Left renal pelvis (tissue), 4 donors: ENCODE measurements at places on chromosomes 4 and X. TPM values are rescaled to one million over a fixed set of nuclear protein-coding genes. Genes with fewer than 3 reads are reported as not detected.

DNA sequence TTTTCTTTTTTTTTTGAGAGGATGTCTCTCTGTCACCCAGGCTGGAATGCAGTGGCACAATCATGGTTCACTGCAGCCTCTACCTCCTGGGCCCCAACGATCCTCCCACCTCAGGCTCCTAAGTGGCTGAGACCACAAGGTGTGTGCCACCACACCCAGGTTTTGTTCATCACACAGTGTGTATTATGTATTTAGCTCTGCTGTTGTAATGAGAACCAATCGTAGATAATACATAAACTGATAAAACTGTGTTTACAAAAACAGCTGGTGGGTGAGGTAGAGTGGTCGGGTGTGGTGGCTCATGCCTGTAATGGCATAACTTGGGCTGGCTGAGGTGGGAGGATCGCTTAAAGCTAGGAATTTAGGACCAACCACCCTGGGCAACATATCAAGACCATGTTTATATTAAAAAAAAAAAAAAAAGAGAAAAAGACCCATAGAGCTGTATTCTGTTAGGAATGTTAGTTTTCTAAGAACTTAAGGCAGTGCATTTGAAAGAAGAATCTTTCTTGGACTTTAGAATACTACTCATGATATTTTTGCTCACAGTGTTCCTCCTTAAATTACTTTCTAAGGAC, 34.9 kb downstream of the POLR2B start:
- no peak for DNase-seq

- DNase-seq = no peak
Observed at GRCh38 chr4:186144198-186144945, 39.9 kb downstream of the FAM149A start.

GRCh38 chr4:24166501-24166900, 276.7 kb upstream of the PPARGC1A start:
- DNase-seq = no peak

DNA sequence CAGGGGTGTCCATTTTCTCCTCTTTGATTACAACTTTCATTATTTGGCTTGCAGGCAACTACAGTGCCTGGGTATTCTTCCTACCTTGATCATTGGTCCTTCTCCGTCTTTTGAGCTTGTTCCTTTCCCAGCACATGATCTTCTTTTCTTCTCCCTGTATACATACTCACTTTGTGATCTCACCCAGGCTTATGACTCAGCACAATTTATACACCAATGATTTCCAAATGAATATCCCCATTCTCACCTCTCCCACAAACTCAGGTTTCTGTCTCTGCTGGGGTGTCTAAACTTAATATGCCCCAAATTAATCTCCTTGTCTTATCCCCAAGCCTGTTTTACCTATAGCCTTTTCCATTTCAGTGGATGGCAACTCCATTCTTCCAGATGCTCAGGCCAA, 19.5 kb upstream of the C4orf54 start:
- no peak for DNase-seq

- DNase-seq = no peak
Observed at GRCh38 chr4:124123181-124123580, 589.4 kb downstream of the ANKRD50 start.

CT55 gene
- not detected for polyA plus RNA-seq

IL15 gene
- polyA plus RNA-seq = 1.5 TPM

ATRX gene
- 82.5 TPM for polyA plus RNA-seq

CXCL1 gene
- polyA plus RNA-seq = 0.53 TPM

MAGEA2 gene
- polyA plus RNA-seq = not detected
